B cell (primary cell): ENCODE measurements at places on chromosomes 6 and 20. TPM values are rescaled to one million over a fixed set of nuclear protein-coding genes. Genes with fewer than 3 reads are reported as not detected.

Gene SLC52A3
- total RNA-seq: not detected in 2 replicates

Gene BPIFB4
- not detected in 2 replicates for total RNA-seq

GRCh38 chr6:133337308-133337707 lies 96.2 kb downstream of the EYA4 start:
- DNase-seq: no peak
- no peaks in the 10 kb centered on the region for H3K36me3 ChIP-seq
- H3K4me1 ChIP-seq: no peaks in the 10 kb centered on the region

GRCh38 chr6:33622456-33623431 lies 1.6 kb downstream of the ITPR3 start:
- H3K27me3 ChIP-seq: no peaks in the 10 kb centered on the region
- peaks cover 20% of the 10 kb centered on the region for H3K4me1 ChIP-seq
- DNase-seq: no peak
- H3K36me3 ChIP-seq: peaks cover 2% of the 10 kb centered on the region
- H3K4me3 ChIP-seq: peak overlapping the region; percentile 98

- no peak for DNase-seq
- H3K27ac ChIP-seq: peak overlapping the region; percentile 97
- no peaks in the 10 kb centered on the region for H3K36me3 ChIP-seq
Observed at GRCh38 chr6:138772596-138773176, 883 bp upstream of the CCDC28A start.

- H3K27me3 ChIP-seq: no peaks in the 10 kb centered on the region
- H3K4me1 ChIP-seq: peaks cover 25% of the 10 kb centered on the region
- DNase-seq: no peak
- H3K36me3 ChIP-seq: no peaks in the 10 kb centered on the region
- no peak overlapping the region for H3K27ac ChIP-seq
Observed at GRCh38 chr6:118725944-118726343, 74.6 kb upstream of the CEP85L start.

- no peak for DNase-seq
- H3K27me3 ChIP-seq: no peaks in the 10 kb centered on the region
- peaks cover 32% of the 10 kb centered on the region for H3K36me3 ChIP-seq
Observed at GRCh38 chr6:30487926-30488325, 1.4 kb upstream of the HLA-E start.

DNA sequence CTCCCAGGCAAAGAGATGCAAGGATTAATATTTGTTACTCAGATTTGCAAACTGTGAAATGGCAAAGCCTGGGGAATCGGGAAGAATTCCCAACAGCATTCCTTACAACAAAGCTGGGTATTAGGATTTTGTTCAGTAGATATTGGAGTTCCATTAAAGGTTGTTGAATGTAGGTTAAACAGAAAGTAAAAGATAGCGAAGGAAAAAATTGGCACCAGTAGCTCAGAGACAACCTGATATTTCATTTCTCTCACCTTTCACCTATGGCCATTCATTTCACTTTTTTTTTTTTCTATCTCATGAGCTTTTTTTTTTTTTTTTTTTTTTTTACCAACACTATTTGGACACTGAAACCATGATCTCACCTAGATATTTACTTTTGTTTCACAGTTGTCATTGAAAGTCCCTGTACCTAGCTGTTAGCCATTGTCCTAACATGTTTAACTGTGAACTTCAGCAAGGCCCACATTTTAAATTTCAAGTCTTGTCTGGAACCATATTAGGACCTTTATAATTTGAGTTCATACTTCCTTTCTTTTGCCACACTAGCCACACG lies 552.5 kb downstream of the HAO1 start:
- DNase-seq: no peak
- no peaks in the 10 kb centered on the region for H3K4me1 ChIP-seq
- H3K4me3 ChIP-seq: no peak overlapping the region
- no peak overlapping the region for H3K27ac ChIP-seq

GRCh38 chr6:56146086-56146485 lies 101.3 kb downstream of the COL21A1 start:
- H3K36me3 ChIP-seq: no peaks in the 10 kb centered on the region
- no peak overlapping the region for H3K4me3 ChIP-seq
- DNase-seq: no peak
- H3K27me3 ChIP-seq: no peaks in the 10 kb centered on the region
- H3K27ac ChIP-seq: no peak overlapping the region

GRCh38 chr6:23608931-23609435 lies 517.0 kb upstream of the NRSN1 start:
- no peak for DNase-seq
- H3K27me3 ChIP-seq: no peaks in the 10 kb centered on the region
- no peaks in the 10 kb centered on the region for H3K4me1 ChIP-seq
- no peaks in the 10 kb centered on the region for H3K36me3 ChIP-seq

- no peaks in the 10 kb centered on the region for H3K27me3 ChIP-seq
- DNase-seq: no peak
- H3K36me3 ChIP-seq: peaks cover 36% of the 10 kb centered on the region
- H3K27ac ChIP-seq: no peak overlapping the region
Observed at GRCh38 chr6:105274678-105275077, 94.9 kb upstream of the POPDC3 start.

- no peaks in the 10 kb centered on the region for H3K4me1 ChIP-seq
- H3K4me3 ChIP-seq: no peak overlapping the region
- DNase-seq: no peak
- no peaks in the 10 kb centered on the region for H3K27me3 ChIP-seq
- no peak overlapping the region for H3K27ac ChIP-seq
- H3K36me3 ChIP-seq: no peaks in the 10 kb centered on the region
Observed at GRCh38 chr6:149223904-149224351, 93.6 kb upstream of the TAB2 start.

DNA sequence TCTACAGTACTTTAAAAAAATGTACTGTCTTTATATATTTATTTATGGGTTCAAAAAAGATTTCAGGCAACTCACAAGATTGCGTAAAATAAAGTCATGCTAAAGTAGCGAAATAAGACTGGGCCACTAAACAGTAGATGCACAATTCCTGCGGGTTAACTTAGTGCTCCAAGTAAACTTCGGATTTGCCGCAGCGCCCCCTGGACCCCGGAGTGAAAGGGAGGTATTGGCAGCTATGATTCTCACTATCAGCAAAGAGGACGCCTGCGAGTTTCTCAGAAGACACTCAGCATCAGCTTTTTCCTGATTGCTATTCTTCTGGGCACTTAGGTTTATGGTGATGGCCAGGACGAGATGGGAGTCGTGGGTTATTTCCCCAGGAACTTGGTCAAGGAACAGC lies 1.4 kb downstream of the OTOR start:
- no peaks in the 10 kb centered on the region for H3K27me3 ChIP-seq
- H3K36me3 ChIP-seq: no peaks in the 10 kb centered on the region
- no peaks in the 10 kb centered on the region for H3K4me1 ChIP-seq
